Heart right ventricle (tissue), 16 donors: ENCODE measurements at places on chromosomes 13 and 19. TPM values are rescaled to one million over a fixed set of nuclear protein-coding genes. Genes with fewer than 3 reads are reported as not detected.
A peak's percentile ranks its signal among the peaks of the same experiment; 100 is the strongest.

GRCh38 chr13:37539170-37539569, 59.4 kb downstream of the POSTN start:
- DNase-seq: no peak
- H3K27ac ChIP-seq: no peak overlapping the region
- no peak overlapping the region for H3K4me3 ChIP-seq
- no peaks in the 10 kb centered on the region for H3K4me1 ChIP-seq
- no peaks in the 10 kb centered on the region for H3K36me3 ChIP-seq
- H3K27me3 ChIP-seq: no peaks in the 10 kb centered on the region

DNA sequence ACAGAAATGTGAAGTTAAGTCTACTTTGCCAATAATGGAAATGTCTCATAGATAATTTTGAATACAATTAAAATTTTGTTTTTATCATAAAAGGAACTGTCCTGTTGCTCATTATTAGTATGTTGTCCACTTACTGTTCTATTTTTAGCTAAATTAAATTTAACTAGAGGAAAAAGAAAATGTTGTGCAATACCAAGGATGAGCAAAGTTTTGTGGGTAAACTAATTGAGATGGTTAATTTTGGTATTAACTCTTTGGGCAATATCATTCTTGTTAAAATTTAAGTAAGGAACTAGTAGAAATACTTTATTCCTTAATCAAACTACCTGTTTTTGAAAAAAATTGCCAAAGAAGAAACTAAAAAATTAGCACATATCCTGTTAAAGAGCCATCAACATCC, 43.5 kb downstream of the SOX1 start:
- no peaks in the 10 kb centered on the region for H3K4me1 ChIP-seq
- no peaks in the 10 kb centered on the region for H3K36me3 ChIP-seq
- peaks cover 68% of the 10 kb centered on the region for H3K27me3 ChIP-seq
- H3K27ac ChIP-seq: no peak overlapping the region

DNA sequence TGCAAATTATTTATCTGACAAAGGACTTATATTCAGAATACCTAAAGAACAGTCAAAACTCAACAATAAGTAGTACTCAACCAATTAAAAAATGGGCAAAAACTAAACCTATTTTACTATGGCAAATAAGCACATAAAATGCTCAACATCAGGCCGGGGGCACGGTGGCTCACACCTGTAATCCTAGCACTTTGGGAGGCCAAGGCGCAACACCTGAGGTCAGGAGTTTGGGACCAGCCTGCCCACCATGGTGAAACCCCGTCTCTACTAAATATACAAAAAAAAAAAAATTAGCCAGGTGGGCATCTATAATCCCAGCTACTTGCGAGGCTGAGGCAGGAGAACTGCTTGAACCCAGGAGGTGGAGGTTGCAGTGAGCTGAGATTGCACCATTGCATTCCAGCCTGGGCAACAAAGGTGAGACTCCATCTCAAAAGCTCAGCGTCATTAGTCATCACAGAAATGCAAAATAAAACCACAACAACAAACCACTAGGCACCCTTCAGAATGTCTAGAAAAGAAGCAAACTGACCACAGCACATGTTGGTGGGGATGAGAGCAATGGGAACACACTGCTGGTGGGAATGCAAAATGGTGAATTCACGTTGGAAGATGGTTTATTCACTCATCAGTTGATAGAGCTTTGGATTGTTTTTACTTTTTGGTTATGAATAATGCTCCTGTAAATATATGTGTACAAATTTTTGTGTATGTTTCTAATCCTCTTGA, 180.6 kb upstream of the SOX1 start:
- H3K4me3 ChIP-seq: no peak overlapping the region
- no peaks in the 10 kb centered on the region for H3K4me1 ChIP-seq
- no peak overlapping the region for H3K27ac ChIP-seq
- H3K36me3 ChIP-seq: no peaks in the 10 kb centered on the region
- H3K27me3 ChIP-seq: peaks cover 48% of the 10 kb centered on the region

DNA sequence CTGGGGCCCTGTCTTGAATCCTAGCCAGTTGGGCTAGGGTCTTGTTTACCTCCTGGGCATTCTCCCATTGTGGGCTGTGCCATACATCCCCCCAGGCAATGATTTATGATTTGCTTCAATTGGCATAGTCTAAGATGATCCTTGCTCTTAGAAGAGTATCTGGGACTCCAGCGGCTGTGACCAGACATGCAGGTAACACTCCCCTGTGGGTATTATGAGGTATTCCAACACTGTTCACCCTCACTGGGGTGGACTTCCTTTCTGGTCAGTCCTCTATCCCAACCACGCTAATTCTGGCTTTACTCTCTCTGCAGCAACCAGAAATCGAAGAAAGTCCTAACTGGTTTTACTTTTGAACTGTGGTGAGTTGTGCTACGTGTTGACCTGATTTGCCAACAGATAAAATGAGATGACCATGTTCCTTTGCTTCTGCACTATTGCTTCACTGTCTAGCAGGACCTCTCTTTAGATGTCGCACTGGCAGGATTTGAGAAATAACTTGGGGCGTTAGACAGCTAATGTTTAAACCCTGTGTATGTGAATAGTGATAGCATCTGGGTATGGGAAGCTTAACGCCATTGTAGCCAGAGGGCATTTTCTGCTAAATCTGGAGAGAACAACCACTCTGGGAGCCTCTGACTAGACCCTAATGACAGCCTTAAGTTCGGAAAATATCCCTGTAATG, 6.7 kb upstream of the LRCH1 start:
- H3K36me3 ChIP-seq: no peaks in the 10 kb centered on the region
- no peak overlapping the region for H3K27ac ChIP-seq
- no peak overlapping the region for H3K4me3 ChIP-seq
- no peaks in the 10 kb centered on the region for H3K27me3 ChIP-seq
- no peak for DNase-seq

- no peak for DNase-seq
- no peaks in the 10 kb centered on the region for H3K36me3 ChIP-seq
- no peak overlapping the region for H3K27ac ChIP-seq
- peaks cover 6% of the 10 kb centered on the region for H3K4me1 ChIP-seq
- no peak overlapping the region for H3K4me3 ChIP-seq
These were observed 1.6 kb downstream of the TNFSF9 start for GRCh38 chr19:6532244-6532999.

DNA sequence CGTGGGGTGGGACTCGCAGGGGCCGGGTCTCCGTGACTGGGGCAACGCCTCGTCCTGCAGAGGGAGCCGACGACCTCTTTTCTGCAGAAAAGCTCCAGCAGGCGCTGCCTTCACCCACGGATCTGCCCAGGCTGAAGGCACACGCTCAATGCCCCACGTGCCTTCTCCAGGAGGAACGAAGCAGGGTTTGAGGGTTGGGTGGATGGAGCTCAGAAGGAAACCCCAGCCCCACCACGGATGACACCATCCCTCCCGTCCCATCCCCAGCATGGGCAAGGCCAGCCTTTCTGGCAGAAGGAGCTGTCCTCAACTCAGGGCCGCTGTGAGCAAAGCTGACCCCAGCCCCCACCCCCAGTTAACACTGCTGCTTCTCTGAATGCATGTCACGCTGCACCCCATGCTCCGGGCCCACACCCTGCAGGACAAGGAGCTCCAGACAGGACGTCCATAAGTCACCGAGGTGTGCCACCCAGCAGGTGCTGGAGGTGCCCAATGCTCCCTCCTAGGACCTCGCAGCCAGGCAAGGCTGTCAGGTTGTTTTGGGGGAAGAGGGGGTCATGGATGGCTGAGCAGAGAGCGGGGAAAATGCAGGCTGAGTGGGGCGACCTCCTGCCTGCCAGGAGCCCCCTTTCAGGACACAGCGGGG, 7.4 kb downstream of the C19orf25 start:
- no peak overlapping the region for H3K4me3 ChIP-seq
- no peaks in the 10 kb centered on the region for H3K36me3 ChIP-seq

DNA sequence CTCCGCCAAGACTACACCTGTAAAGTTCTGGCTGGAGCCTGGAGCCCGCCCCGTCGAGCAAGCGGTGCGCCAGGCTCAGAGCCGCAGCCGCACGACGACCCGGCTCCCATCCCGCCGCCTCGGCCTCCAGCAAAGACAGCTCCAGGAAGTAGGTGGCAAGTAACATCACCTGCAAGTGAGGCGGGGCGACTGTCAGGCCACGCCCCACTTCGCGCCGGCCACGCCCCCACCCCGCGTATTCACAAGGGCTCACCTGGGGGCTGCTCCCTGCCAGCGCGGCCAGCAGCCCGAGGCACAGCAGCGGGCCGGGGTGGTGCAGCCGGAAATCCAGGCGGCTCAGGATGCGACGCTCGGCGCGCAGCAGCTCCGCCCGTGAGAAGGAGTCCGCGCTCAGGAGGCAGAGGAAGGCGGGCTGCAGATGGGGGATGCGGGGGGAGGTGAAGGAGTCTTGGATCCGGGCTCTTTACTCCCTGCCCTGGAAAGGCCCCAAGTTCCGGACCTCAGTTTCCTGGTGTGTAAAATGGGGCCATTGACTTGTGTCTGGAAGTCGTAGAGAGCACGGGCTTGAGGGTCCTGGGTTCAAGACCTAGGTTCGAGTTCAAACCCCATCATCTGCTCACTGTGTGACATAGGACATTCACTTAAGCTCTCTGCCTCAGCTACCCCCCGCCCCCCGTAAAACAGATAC, 3.2 kb downstream of the CCNP start:
- peaks cover 14% of the 10 kb centered on the region for H3K4me1 ChIP-seq
- no peak overlapping the region for H3K4me3 ChIP-seq
- H3K27ac ChIP-seq: no peak overlapping the region
- DNase-seq: no peak
- peaks cover 72% of the 10 kb centered on the region for H3K27me3 ChIP-seq
- no peaks in the 10 kb centered on the region for H3K36me3 ChIP-seq

GRCh38 chr13:33490461-33491327, 205.1 kb upstream of the STARD13 start:
- H3K27ac ChIP-seq: no peak overlapping the region
- H3K27me3 ChIP-seq: no peaks in the 10 kb centered on the region
- DNase-seq: no peak
- H3K4me3 ChIP-seq: no peak overlapping the region
- peaks cover 19% of the 10 kb centered on the region for H3K4me1 ChIP-seq

DNA sequence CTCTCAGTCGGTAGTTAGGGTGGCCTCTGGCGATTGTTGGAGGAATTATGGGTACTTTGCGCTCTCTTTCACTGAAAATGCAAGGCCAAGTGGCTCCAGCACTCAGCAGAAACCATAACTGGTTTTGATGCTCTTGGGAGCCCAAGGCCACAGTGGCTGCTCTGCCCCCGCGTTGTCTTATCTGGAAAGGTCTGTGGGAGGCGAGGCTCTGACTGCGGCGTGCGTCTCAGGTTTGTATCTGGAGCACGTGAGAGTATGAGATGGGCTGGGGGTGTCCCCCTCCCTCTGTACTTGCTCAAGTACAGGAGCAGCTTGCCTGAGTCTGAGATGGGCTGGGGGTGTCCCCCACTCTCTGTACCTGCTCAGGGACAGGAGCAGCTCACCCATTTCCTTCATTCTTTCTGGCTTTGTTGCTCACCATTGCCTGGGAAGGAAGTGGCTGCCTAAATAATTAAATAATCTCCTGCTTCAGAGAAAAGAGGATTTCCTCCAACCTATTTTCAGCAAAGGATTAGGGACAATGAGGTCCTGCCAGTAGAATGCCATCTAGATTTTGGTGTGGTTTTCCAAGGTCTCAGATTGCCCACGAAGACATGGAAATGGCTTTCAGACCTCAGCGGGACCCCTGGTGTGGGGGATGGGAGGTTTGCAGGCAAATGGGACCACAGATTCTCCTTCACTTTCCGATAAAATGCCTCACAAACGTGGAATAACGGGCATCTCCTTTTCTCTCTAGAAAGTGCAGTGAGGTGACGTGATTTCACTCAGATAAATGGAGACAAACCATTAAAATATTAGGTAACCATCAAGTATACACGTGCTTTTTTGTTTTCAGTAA, 14.7 kb downstream of the ATP11A start:
- no peak for DNase-seq
- peaks cover 68% of the 10 kb centered on the region for H3K4me1 ChIP-seq
- H3K4me3 ChIP-seq: peak overlapping the region; percentile 1
- H3K27me3 ChIP-seq: no peaks in the 10 kb centered on the region

- no peaks in the 10 kb centered on the region for H3K27me3 ChIP-seq
- no peaks in the 10 kb centered on the region for H3K4me1 ChIP-seq
- H3K36me3 ChIP-seq: no peaks in the 10 kb centered on the region
- no peak overlapping the region for H3K27ac ChIP-seq
These were observed 90.2 kb downstream of the MAP4K1 start for GRCh38 chr19:38527466-38528136.

DNA sequence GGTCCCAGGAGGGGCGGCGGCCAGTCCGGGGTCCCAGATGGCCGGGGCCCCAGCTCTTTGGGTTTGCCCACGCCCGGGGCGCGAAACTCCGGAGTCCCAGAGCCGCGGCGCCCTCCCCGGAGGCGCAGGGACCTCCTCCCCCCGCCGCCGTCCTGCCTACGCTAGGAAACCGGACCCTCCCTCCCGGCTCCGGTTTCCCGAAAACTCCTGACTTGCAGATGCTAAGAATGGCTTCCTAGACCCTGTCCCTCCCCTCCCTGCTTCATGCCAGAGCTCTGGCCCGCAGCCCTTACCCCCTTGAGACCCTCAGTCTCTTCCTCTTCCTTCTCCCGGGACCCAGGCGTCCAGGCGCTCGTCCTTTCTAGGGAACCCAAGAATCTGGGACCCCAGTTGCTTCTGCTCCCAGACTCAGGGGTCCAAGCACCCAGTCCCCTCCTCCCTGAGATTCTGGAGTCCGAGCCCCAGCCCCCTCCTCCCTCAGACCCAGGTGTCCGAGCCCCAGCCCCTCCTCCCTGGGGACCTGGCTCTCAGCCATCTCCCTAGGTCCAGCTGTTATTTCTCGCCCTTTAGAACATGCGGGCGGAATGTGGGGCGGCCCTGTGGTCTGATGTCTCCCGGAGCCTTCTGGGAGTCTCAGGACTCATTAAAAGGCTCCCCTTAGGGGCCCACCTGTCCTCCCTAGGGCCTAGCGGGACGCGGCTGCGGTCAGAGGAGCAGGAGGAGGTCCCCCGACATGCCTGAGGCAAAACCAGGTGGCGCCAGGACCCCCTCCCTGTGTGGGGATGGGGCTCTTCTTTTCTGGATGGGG, at the start of gene MYBPC2:
TSS of gene MYBPC2 (plus strand) at position 672 of the 808 bp plus-strand sequence. CDS start at position 734, 62 bp downstream.
- no peak for DNase-seq
- H3K27ac ChIP-seq: peak within 1 kb of the TSS; percentile 39
- H3K27me3 ChIP-seq: peaks cover 46% of the 10 kb centered on the region
- H3K4me3 ChIP-seq: peak within 1 kb of the TSS; percentile 67
- no peaks in the 10 kb centered on the region for H3K36me3 ChIP-seq

GRCh38 chr13:71677124-71677523, 189.9 kb downstream of the DACH1 start:
- H3K27ac ChIP-seq: no peak overlapping the region
- H3K36me3 ChIP-seq: no peaks in the 10 kb centered on the region
- no peak for DNase-seq
- H3K27me3 ChIP-seq: no peaks in the 10 kb centered on the region
- H3K4me3 ChIP-seq: no peak overlapping the region
- no peaks in the 10 kb centered on the region for H3K4me1 ChIP-seq

The ADPRHL1 gene
- 939 TPM for total RNA-seq

The COG3 gene
- total RNA-seq: 16.0 TPM

The EDDM13 gene
- not detected for total RNA-seq

The RXFP2 gene
- total RNA-seq: not detected
